Activated CD4-positive, alpha-beta T cell treated with anti-CD3 and anti-CD28 coated beads, Interleukin-2, amount 10 ng/mL, durations not matched to agents 24 days and 14 days (primary cell): ENCODE measurements at places on chromosomes 7 and 10.

DNA sequence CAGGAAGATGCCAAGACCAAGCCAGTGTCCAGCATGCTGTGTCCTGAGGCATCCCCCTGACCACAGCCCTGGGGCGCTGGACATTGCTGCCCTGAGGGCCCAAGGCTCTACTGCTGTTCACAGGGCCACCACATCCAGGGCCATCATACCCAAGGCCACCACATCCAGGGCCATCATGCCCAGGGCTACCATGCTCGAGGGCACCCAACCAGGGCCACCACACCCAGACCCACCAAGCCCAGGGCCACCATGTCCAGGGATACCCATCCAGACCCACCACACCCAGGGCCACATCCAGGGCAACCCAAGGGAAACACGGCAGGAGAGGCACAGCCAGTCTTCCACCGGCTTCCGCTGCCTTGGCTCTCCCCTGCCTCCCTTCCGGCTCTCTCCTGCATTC lies 17.1 kb downstream of the STK32C start:
- no peak for DNase-seq

GRCh38 chr7:6257675-6258074 lies 14.7 kb downstream of the CYTH3 start:
- DNase-seq = no peak

GRCh38 chr10:77849039-77849664 lies 77.4 kb downstream of the DLG5 start:
- DNase-seq = no peak

- no peak for DNase-seq
Measured at GRCh38 chr10:23063045-23063972, 32.1 kb upstream of the MSRB2 start.

GRCh38 chr10:121521794-121522556 lies 76.3 kb downstream of the FGFR2 start:
- DNase-seq = no peak

DNA sequence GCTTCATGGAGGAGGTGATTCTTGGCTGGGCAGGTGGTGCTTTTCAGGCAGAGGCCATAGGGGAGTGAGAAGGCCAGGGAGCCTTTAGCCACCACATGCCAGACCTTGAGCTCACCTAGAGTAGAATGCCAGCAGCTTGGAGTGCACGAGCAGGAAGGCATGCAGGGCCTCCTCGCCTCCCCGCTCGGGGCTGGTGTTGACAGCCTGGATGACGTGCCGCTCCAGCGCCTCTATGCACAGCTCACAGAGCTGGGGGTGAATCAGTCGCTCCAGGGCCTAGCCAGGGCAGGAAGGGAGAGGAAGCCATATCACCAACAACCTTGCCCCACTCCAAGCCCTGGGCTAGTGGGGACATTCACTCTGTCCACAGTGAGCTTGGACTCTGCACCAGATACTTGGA lies 15.7 kb downstream of the HPS1 start:
- DNase-seq = no peak

- no peak for DNase-seq
Measured at GRCh38 chr10:131812736-131813604, 87.8 kb upstream of the PPP2R2D start.

DNA sequence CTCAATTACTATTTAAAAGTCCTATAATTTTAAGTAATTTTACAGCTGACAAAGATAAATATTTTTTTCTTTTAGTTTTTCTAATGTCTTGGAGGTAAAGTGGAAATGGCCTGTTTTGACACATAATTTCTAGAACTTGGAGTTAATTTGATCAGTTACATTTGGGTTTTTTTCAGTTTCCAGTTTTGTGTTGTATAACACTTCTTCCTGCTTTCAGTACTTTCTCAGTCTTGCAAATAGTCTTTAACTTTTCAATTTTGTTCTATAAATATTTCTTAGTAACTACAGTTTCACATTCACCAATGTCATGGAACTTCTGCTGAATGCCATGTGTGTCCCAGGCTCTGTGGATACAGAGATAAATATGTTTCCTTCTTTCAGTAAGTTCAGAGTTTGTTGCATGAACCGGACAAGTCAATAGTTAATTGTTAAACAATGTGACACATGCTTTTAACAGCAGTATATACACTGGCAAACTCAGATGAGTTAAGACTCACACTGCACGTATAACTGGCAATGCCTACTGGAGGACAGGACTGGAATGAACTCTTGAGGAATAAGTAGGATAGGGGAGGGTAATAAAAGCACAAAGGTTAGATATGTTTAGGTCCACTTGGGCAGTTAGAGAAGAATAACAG lies 4.6 kb downstream of the SHOC2 start:
- no peak for DNase-seq

GRCh38 chr7:51357821-51358220 lies 41.2 kb upstream of the COBL start:
- no peak for DNase-seq

- DNase-seq = no peak
Measured at GRCh38 chr7:65287023-65287422, 86.6 kb upstream of the ZNF92 start.

DNA sequence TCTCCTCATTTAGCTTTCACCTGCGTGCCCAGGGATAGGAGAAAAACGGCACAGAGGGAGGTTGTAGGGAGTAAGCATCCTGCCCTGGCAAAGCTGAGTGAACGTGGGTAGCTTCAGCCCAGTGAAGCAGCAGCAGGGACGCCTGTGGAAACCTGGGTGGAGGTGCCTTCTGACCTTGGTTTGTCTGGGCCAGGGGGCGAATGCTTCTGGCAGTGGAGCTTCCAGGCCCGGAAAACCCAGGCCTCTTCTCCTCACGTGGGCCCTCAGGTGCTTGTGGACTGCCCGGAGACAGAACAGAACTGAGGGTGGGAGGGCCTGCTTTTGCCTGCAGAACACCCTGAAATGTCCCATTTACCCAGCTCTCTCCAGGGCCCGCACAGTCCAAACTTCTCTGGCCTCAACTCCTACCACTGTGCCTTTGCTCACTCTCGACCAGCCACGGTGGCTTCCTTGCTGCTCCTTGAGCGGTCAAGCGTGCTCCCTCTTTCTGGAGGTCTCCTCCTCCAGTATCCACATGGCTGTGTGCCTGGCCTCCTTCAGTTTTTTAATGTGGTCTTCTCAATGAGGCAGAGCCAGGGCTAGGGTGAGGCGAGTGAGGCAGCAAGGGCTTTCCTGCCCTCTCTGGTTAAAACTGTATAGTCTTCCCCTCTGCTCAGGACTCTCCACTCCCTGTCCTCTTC lies 62.4 kb downstream of the TMEM209 start:
- no peak for DNase-seq

GRCh38 chr7:24283554-24283896 lies 465 bp upstream of the NPY start:
- peak; percentile 56 for DNase-seq

DNA sequence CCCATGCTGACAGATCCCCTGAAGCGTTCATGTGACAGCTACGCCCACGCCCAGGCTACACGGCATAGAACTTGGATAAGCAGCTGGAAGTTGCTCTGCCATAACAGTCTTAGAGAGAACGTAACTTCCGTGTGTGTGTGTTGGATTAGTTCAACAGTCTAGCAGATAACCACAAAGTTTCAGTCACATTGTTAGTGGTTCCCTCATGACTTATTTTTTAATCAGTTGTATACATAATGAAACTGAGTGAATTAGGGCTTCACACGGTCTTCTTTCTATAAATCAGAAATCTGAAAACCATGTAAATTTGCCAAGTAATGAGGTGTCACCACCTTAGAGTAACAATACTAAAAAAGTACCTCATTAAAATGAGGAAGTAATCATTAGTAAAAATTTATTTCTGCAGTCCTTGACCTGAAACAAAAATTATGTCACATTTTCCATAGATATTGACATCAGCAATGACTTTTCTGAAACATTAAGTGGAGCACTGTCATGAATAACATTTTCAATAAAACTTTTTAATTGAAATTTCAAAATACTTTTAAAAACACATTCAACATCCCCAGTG lies 21.7 kb upstream of the MACC1 start:
- no peak for DNase-seq

DNA sequence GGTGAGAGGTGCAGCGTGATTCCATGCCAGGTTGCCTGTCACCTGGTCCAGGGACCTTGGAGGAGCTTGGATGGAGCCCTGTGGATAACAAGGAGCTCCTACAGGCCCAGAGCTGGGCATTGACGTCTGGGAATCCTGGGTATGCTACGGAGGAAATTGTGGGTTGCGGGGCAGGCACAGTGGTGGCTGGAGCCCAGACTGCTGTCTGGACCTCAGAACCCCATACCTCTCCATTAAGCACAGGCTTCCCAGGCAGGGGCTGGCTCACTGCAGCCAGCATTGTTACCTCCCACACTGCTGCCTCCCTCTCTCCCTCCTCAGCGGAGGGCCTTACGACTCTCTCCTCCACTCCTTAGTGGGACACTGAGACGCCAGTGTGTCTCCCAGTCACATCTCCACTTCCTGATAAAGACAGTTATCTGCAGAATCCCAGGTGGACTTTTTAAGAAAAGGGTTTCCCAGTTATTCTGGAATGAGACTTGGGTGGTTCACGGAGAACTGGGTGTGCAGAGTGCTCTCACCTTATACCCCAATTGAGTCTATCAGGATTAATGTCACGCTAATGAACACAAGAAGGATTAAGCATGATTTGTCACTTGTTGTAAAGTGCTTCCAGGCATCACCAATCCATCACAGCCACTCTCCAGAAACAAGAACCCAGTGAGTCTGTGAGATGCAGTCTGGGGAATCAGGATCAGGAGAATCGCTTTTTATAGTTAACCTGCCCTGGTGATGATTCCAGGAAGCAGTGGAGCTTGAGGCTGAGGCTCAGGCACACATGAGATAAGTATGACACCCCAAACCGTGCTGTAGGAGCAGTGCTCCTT lies 309.4 kb downstream of the RPS24 start:
- no peak for DNase-seq

GRCh38 chr10:115129752-115130151 lies 36.6 kb downstream of the ATRNL1 start:
- no peak for DNase-seq

- peak; percentile 95 for DNase-seq
Measured at GRCh38 chr7:584122-584465, 64.4 kb upstream of the PDGFA start.

GRCh38 chr10:43222210-43222720 lies 44.6 kb downstream of the RASGEF1A start:
- DNase-seq = no peak

GRCh38 chr10:79431891-79432831 lies 13.3 kb downstream of the ZCCHC24 start:
- no peak for DNase-seq

GRCh38 chr7:37713613-37714012 lies 30.0 kb downstream of the GPR141 start:
- DNase-seq = no peak

DNA sequence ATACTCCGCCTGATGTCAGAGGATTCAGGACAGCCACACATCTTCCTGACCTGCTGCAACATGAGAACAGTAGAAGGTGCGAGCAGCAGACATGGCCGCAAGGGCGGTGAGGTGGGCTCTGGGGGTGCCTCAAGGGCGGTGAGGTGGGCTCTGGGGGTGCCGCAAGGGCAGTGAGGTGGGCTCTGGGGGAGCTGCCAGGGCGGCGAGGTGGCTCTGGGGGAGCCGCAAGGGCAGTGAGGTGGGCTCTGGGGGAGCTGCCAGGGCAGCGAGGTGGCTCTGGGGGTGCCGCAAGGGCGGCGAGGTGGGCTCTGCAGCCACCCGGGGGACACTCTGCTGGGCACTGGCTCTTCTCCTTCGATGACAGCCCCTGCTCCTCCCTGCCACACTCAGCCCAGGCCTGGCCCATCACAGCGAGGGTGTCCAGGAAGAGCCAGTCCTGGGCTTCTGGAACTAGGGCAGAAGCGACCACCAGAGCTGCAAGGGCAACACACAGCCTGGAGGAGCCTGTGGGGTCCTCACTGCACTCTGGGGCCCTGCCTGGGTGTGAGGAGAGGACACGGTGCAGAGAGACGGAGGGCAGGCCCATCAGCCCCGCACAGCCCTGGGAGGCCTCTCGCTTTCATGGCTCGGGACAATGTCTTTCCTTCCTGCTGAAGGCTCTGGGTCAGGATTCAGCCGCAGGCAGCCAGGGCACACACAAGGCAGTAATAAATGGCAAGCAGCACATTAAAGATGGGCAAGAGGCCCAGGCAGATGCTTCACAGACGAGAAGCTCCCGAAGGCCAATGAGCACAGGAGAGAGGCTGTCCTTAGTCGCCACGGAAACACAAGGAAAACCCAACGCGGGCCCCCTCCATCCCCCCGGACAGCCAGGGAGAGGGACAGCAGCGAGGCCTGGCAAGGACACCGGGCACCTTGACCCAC lies 42.5 kb downstream of the STK32C start:
- DNase-seq = no peak

DNA sequence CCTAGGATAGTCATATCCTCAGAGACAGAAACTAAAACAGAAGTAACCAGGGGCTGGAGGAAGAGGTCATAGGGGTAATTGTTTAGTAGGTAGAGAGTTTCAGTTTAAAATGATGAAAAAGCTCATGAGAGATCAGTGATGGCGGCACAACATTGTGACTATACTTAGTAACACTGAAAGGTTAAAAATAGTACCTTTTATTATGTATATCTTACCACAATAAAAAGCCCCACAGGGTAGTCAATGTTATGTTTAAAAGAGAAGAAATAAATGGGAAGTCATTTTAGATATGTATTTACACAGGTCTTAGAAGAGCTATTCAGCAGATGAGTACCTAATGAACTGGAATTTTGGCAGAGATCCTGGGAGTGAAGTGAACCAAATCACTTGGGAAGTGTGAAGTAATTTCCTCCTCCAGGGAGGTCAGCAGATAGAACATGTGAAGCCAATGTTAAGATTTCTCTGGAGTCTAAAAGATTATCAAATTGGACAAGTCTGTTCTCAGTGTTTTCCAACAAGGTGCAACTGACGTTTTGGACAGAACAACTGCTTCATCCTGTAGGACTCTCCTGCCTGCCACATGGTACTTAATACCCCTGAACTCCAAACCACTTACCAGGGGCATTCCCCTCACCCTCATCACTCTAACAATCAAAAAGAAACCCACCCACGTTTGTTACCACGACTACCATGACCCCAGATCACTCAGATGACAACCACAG lies 6.4 kb downstream of the CDCA7L start:
- peak; percentile 79 for DNase-seq

GRCh38 chr7:6200971-6201370 lies 71.5 kb downstream of the CYTH3 start:
- DNase-seq = no peak

GRCh38 chr10:130491011-130491692 lies 355.0 kb downstream of the GLRX3 start:
- no peak for DNase-seq

DNA sequence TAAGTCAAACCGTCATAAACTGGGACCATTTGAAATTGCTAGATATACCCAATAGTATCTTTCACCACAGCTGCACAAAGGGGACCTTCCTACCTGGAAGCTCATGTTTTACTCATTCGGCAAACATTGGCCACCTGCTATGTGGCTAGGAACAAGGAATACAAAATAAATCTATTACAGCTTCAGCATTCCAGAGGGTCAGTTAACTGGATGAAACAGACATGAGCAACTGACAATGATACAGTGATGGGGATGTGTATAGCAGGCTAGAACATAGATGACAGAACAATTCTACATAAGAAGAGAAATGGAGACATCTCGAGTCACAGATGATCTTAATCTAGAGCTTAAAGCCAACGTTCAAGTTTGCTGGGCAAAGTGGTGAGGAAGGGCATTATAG lies 3.1 kb upstream of the SMURF1 start:
- no peak for DNase-seq
